Stimulated activated CD8-positive, alpha-beta memory T cell treated with anti-CD3 and anti-CD28 coated beads, Interleukin-7, amount 100 ng/mL, for 1 hour (primary cell): ENCODE measurements at places on chromosomes 16 and 17.
A peak's percentile ranks its signal among the peaks of the same experiment; 100 is the strongest.

DNA sequence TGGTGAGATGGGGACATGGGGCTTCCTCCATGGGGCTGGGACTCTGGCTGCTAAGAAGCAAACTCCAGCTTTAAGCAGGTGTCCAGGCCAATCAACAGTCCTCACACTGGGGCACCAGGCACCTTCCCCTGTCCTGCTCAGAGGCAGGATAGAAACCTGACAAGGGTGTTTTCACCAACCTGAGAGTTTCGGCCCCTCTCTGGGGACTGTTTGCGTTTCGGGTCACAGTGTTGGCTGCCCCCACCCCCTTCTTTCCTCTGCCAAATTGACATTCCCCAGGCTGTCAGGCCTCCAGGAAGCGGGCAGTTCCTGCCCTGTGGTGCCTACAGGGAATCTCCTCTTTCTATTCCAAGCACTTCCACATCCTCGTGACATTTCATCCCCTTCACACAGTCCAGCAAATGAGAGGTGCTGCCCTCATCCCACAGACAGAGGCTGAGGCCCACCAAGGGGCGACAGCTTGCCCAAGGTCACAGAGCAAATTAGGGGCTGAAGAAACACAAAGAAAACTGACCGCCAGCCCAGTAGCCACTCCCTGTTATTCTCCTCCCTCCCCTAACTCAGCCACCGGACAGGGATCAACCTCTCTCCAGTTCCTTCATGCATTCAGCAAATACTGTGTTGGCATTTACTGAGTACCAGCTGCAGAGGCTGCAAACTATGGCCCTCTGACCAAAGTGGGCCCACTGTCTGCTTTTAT lies 38.0 kb downstream of the MMP15 start:
- DNase-seq, result no peak

GRCh38 chr17:46009681-46010596 lies 10.9 kb downstream of the STH start:
- no peak for DNase-seq

- DNase-seq, result no peak
These were observed 32.8 kb downstream of the MYO15A start for GRCh38 chr17:18141210-18141803.

DNA sequence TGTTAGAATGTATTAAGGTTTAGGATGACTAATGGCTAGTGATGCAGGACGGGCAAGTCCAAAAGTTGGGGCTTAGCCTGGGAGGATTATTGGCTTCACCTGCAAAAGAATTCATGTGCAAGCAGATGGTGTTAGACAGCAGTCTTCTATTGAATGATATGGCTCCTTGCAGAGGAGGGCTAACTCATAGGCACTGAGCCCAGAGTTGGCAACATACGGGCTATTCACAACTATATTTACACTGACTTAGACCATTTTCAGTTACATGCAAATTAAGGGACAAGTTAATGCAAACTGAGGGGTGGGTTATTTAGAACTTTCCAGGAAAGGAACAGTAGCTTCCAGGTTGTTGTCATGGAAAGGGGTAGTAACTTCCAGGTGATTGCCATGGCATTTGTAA lies 1017.1 kb upstream of the EEF2KMT start:
- no peak for DNase-seq

- no peak for DNase-seq
These were observed 11.3 kb upstream of the CHST6 start for GRCh38 chr16:75506574-75506973.

DNA sequence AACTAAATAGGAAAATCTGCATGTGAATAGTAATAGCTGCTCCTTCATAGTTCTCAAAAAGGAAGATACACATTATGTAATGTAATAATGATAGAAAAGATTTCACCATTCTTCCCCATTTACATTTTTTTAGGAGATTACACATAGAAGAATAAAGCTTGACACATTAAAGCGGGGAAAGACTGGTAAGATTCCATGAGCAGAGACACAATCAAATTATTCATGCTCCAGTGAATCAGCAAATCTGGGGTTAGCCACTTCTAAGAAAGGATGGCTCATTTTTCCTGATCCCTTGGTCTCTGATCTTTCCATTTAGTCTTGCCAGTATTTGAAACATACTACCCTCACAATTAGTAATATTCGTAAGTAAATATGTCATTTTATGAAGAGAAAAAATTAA lies 81.9 kb downstream of the CA4 start:
- no peak for DNase-seq

GRCh38 chr17:34024386-34024785 lies 230.7 kb upstream of the CCL2 start:
- no peak for DNase-seq

- DNase-seq, result no peak
These were observed 40.3 kb upstream of the MTSS2 start for GRCh38 chr16:70725912-70726828.

- no peak for DNase-seq
These were observed 21.0 kb upstream of the SEC14L1 start for GRCh38 chr17:77119668-77120301.

DNA sequence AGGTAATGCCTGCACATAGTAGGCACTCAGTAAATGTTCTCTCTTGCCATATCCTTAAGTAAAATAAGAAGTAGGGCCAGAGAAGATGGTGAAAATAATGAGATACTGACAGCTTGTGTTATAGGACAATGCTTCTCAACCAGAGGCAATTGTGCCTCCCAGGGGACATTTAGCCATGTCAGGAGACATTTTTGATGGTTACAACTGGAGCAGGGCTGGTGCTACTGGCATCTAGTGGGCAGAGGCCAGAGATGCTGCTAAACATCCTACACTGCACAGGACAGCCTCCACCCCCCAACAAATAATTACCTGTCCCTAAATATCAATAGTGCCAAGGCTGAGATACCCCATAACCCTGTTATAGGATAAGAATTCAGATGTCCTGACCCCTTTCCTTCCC lies 1.7 kb downstream of the RAD51D start:
- DNase-seq, result no peak

GRCh38 chr17:74962622-74963394 lies 9.8 kb downstream of the HID1 start:
- no peak for DNase-seq

DNA sequence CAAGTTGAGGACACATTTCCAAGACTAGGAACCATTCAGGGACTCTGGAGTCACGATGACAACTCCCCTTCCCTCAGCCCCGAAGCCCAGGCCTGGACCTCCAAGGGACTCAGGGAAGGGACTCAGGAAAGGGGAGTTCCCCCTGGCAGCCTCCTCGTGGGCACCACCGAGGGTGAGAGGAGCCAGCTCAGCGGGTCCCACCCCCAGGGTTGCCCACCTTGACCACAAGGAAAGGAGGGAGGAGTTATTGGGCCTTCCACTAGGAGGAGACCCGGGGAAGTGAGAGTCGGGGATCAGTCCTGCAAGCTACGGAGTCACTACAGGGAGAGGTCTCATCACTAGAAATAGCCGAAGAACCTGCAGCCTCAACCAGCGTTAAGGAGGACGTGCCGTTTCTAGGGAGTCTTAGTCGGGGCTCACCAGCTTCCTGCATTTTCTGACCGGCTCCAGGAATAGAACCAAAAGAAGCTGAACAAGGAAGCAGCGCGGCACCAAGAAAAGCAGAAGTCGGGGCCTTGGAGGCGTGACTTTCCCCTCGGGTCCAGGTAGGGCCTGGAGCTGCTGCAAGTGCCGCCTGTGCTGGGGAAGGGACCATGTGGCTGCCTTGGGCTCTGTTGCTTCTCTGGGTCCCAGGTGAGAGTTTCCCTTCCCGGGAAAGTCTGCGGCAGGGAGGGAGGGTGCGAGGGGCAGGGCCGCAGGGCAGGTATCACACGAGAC lies at the start of gene CD300A:
Gene CD300A (plus strand): TSS at position 524 of the 717 bp plus-strand sequence. CDS start 70 bp downstream, at position 594.
- no peak for DNase-seq

DNA sequence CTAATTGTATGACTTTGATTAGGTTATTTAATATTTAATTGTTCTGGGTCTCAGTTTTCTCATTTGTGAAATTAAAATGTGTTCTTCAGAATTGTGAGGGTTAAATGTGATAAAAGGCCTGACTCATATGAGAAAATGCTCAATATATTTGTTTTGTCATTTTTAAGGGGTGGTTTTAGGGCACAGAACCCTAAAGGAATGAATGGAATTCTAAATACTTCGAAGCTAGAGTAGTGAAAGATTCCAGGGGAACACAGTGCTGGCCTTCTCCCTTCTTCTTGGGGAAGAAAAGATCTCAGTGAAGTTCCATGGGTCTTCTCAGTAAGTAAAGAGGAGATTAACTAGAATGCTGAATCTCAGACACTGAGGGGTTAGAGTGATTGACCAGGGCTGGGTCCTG lies 3.9 kb upstream of the SMPD3 start:
- DNase-seq, result no peak

- no peak for DNase-seq
These were observed 2.3 kb upstream of the PHF12 start for GRCh38 chr17:28953444-28954118.

DNA sequence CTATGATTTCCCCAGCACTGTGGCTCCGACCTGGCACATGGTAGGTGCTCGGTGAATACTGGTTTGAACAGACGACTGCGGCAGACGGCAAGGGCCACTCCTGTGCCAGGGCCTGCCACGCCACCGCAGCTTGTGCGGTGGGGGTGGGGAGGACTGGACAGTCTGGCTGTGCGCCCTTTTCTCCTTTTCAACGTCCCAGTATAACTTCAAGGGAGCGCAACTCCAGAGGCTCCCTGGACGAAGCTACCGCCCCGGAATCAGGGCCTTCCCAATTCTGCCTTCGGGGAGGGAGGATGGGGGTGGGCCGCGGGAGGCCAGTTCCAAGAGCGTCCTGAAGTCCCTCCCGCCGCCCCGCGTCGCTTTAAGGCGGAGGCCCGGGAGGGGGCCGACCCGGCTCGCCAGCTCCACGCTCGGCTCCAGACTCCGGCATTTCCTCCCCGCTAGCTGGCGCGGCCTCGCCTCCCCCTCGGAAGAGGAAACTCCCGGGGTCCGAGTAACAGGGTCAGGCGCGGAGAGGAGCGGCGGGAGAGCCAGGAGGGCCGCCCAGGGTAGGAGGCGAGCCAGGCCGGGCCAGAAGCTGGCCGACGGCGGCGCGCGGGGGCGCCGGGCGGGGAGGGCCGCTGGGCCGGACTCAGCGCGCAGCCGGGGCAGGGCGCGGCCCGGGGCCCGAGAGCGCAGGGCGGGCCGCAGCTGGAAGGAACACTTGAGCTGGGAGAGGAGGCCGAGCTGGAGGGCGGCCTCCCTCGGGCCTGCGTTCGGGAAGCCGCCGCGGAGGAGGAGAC lies at the start of gene ITPRIPL2:
Gene ITPRIPL2 (plus strand): TSS at position 388 of the 782 bp plus-strand sequence. CDS start 498 bp downstream, outside the sequence.
- DNase-seq, result no peak

DNA sequence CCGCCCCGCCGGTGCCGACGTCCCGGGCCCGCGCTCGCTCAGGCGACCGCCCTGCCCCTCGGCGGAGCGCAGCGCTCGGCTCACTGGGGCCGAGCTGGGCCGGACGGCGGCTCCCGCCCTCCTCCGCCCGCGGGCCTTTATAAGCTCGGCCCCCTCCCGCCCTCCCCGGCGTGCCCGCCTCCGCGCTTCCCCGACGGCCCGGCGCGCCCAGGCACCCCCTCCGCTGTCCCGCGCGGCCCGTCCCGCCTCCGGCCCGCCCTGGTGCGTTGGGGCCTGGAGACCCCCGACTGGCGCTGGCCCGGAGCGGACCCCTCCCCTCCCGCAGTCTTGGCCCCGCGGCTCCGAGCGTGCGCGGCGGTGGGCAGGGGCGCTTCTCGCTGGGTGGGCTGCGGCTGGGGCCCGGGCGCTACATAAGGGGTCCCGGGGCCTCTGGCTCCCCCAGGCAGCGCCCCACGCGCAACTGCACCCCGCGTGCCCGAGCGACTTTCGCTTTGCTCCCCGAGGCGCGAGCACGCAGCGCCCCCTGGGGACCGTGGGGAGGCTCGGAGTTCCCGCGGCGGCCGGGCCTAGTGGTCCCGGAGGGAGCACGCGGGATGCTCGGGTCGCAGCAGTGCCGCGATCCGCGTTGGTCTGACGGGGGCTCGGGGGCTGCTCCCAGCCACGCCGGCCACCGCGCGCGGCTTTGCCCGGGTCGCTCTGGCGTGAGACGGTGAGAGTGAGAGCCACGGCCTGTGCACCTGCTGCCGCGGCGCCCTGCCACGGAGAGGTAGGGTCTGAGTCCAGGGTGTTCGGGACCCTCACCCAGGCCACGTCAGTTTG lies at the start of gene PIEZO1:
Gene PIEZO1 (minus strand): TSS at position 115 of the 819 bp plus-strand sequence. CDS start 256 bp downstream, outside the sequence.
- peak; percentile 77 for DNase-seq

GRCh38 chr17:71528210-71528609 lies 592.6 kb upstream of the SOX9 start:
- no peak for DNase-seq

GRCh38 chr17:44361292-44362260 lies 2.1 kb downstream of the FAM171A2 start:
- DNase-seq, result no peak

DNA sequence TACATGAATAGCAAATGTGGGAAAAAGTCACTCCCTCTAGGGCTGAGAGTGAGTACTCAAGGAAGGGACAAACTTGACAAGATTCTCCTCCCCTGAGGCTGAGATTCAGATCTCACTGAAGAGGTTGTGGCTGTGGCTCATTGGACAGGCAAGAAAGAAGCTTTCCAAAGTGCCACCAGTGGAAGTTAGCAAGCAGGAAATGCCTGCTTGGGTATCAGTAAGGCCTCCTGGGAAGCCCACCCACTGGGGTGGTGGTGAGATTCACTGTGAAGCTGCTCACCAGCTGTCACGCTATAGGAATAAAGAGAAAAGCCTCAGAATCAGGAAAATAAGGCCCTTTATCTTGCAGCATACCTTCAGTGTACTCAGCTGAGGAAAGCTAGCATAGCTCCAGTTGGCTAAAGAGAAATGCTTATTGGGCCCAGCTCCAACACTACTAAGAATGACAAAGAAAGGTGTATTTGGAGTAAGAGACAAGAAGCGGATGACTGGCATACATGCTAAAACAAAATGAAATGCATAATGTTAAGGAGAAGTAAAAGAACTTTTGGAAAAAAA lies 274.4 kb upstream of the TOM1L1 start:
- DNase-seq, result no peak

DNA sequence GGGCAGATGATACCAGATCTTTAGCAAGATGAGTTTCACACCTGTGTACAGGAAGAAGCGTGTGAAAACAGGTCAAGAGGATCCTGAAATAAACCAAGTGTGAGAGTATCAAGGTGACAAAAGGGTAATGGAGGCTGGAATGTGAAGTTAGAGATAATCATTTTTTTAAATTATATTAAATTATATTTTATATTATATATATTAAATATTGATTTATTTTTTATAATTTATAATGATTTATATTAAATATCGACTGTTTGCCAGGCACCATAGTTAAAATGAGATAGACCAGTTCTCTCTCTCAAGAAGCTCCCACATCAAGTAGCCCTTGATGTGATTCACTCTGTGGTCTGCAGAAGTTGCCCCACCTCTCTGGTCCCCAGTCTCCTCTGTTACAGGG lies 360.2 kb upstream of the HSBP1 start:
- DNase-seq, result no peak

DNA sequence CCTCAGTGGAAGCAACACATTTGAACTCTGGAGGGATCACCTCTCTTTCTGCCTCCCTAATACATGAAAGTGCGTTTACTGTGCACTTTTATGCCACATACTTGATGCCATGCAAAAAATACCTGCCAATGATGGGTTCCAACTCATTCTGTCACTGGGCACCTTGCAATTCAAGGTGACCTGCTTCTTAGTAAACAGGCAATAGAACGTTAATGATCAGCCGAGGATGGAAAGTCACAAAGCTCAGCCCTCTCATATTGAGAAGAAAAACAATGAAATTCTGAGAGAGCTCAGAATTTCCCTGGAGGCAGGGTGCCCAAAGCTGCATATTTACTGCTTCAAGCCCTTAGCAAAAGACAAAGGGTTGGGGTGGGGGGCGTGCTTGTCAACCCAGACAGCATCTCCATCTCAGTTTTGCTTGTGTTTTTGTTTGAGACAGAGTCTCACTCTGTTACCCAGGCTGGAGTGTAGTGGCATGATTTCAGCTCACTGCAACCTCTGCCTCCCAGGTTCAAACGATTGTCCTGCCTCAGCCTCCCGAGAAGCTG lies 23.2 kb downstream of the LITAF start:
- DNase-seq, result no peak
